ENCODE measurements at places on chromosomes 3 and 15. TPM values are rescaled to one million over a fixed set of nuclear protein-coding genes. Genes with fewer than 3 reads are reported as not detected.

GRCh38 chr15:28948036-28948435 lies 62.3 kb downstream of the APBA2 start:
- no peak overlapping the region for H3K4me3 ChIP-seq
- H3K27ac ChIP-seq, result no peak overlapping the region

Gene CHRNA5
- total RNA-seq, result 8.8 TPM

Gene ALAS1
- 41.5 TPM for total RNA-seq

Gene ASB7
- total RNA-seq, result 17.9 TPM

- no peaks in the 10 kb centered on the region for H3K27me3 ChIP-seq
- no peak for DNase-seq
- peaks cover 36% of the 10 kb centered on the region for H3K4me1 ChIP-seq
Measured at GRCh38 chr15:63391669-63392360, 10.2 kb upstream of the CA12 start.

DNA sequence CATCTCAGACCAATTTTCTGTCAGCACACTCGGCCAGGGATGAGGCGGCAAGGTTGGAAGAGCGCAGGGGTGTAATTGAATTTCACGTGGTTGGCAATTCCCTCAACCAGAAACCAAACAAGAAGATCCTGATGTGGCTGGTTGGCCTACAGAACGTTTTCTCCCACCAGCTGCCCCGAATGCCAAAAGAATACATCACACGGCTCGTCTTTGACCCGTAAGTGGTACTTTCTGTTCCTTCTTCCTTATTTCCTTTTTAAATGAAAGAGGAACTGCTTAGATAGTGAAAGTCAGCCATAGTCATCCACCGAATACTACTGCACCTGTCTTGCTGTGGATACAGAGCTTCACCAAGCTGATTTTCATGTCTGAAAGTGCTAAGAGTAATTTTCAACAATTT lies 60.1 kb downstream of the SGO1 start:
- H3K4me3 ChIP-seq, result no peak overlapping the region
- no peaks in the 10 kb centered on the region for H3K4me1 ChIP-seq
- H3K27me3 ChIP-seq, result no peaks in the 10 kb centered on the region
- no peaks in the 10 kb centered on the region for H3K36me3 ChIP-seq

DNA sequence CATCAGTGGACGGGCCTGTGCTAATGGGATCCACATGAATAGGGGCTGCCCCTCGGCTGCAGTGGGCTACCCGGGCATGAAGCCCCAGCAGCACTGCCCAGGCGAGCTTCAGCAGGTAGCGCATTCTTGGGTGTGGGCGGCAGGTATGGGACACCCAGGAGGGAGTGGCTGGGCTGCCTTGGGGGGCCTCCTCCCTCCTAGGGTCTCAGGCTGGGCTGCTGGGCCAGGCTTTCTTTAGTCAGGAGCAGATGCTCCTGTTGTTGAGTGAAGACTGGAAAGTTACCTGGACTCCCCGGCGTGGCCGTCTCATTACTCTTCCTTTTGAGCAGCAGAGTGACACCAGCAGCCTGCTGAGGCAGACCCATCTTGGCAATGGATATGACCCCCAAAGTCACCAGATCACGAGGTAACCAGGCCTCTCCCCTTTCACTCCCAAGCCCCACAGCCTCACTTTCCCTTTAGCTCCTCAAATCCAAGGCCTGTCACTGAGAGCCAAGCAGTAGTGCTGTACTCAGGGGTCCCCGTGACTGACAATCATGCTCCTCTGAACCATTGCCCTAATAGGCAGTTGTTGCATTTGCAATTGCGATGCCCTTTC lies 73.2 kb downstream of the BOC start:
- H3K36me3 ChIP-seq, result peaks cover 42% of the 10 kb centered on the region
- no peaks in the 10 kb centered on the region for H3K27me3 ChIP-seq
- H3K27ac ChIP-seq, result peak overlapping the region; percentile 50
- H3K4me3 ChIP-seq, result no peak overlapping the region
- DNase-seq, result no peak
- peaks cover 12% of the 10 kb centered on the region for H3K4me1 ChIP-seq
